ENCODE measurements at places on chromosomes 16 and 17.

DNA sequence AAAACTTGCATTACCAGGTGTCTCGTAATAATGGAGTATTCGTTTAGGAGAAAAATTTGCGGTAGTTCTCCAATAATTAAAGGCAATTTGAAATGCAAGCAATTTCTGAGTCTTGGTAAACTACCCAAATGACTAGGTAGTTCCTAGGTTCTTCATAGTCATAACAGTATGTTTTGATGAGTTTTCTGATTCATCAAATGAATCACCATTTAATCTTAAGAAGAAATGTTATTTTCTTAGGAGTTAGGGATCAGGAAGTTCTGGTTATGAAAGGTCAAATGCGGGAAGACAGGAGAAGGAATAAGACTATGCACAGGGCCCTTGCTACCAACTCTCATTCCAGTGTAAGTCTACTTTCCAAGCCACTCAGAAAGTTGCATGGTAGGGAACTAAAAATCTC is 221.5 kb upstream of the SOX9 start:
- DNase-seq: no peak

- DNase-seq: no peak
Observed at GRCh38 chr16:52549011-52549692, 2.2 kb upstream of the TOX3 start.

- DNase-seq: no peak
Observed at GRCh38 chr17:28554565-28554964, 2.1 kb upstream of the UNC119 start.

- DNase-seq: no peak
Observed at GRCh38 chr17:42553161-42553818, 567 bp downstream of the HSD17B1 start.

GRCh38 chr17:49132699-49133364 is at the start of gene B4GALNT2:
TSS of gene B4GALNT2 (plus strand) at chr17:49132769. CDS start at chr17:49132793, 24 bp downstream.
- peak; percentile 12 for DNase-seq

DNA sequence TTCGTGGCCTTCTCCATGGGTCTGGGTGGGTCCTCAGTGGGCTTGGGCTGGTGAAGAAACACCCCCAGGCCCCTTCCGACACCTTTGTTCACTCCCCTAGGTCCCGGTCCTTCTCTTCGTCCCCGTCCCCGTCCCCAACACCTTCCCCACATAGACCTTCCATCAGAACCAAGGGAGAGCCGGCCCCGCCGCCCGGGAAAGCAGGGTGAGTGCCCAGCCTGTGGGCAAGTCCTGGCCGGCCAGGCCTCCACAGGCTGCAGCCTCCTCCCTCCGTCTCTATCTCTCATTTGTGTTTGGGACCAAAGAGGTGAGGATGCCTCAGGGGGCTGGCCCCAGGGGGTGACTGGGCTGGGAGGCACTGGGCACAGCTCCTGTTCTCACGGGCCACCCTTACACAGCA is 14.5 kb upstream of the IL17C start:
- DNase-seq: no peak

- DNase-seq: no peak
Observed at GRCh38 chr16:84340325-84341040, 27.9 kb upstream of the ATP2C2 start.

GRCh38 chr17:61323003-61323908 is 76.4 kb upstream of the TBX2 start:
- no peak for DNase-seq

All from stimulated activated naive CD8-positive, alpha-beta T cell treated with anti-CD3 and anti-CD28 coated beads, Interleukin-15, amount 100 ng/mL, for 72 hours (primary cell).